ENCODE measurements at places on chromosomes 11 and 22. TPM values are rescaled to one million over a fixed set of nuclear protein-coding genes. Genes with fewer than 3 reads are reported as not detected.

- no peak for DNase-seq
Measured at GRCh38 chr11:5603326-5603725, 6.9 kb downstream of the TRIM6 start.

OR52N4 gene
- not detected for total RNA-seq

RBMXL2 gene
- total RNA-seq: not detected

DNA sequence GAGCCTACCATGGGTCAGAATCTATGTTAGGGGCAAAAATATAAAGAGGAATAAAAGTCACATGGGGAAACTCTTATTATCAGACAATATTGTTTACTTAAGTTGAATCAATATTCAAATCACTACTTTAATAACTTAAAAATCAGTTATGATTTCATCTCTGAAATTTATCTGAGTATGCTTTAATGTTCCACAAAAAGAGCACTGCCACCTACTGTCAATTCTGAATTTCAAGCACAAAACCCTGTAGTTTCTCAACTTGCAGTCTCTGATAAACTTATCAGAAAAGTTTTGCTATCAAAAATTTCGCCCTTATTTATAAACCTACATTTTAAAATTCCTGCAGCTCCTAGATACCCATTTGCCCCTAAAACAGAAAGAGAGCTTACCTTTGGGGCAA lies 47.3 kb downstream of the RDX start:
- DNase-seq: no peak
